ENCODE measurements at places on chromosomes 16 and 17.

- DNase-seq, result no peak
These were observed 67.7 kb upstream of the BCO1 start for GRCh38 chr16:81170824-81171223.

DNA sequence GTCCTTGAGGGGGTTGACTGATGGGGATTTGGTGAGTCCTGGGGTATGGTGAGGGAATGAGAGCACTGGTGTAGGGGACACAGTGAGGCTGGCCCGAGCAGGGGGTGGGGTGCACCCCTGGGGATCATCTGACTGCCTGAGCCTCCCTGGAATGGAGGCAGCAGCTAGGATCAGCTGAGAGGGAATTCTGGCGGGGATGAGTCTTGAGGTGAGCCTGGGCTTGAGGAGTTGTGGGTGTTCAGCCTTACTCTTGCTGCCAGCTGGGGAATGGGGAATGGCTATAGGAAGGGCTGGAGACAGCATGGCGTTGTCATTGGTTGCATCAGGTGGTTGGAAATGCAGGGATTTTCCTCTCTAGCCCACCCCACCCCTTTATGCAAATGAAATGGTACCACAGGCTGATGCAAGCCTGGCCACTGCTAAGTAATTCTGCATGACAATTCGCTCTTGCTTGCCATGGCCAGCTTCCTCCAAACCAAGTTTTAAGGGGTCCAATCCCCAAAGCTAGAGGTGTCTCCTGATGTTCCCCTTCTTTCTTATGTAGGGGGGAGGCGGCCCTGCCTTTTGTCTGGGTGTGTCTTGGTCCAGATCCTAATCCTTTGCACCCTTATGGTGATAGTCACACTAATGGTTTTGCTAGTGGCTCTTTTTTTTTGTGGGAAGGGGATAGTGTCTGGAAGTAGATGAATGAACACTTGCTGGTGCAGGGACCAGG lies 7.5 kb downstream of the NFE2L1 start:
- peak; percentile 22 for DNase-seq

GRCh38 chr16:85003725-85004586 lies 7.4 kb downstream of the ZDHHC7 start:
- no peak for DNase-seq

- DNase-seq, result no peak
These were observed 53.6 kb downstream of the ZFPM1 start for GRCh38 chr16:88506723-88507122.

DNA sequence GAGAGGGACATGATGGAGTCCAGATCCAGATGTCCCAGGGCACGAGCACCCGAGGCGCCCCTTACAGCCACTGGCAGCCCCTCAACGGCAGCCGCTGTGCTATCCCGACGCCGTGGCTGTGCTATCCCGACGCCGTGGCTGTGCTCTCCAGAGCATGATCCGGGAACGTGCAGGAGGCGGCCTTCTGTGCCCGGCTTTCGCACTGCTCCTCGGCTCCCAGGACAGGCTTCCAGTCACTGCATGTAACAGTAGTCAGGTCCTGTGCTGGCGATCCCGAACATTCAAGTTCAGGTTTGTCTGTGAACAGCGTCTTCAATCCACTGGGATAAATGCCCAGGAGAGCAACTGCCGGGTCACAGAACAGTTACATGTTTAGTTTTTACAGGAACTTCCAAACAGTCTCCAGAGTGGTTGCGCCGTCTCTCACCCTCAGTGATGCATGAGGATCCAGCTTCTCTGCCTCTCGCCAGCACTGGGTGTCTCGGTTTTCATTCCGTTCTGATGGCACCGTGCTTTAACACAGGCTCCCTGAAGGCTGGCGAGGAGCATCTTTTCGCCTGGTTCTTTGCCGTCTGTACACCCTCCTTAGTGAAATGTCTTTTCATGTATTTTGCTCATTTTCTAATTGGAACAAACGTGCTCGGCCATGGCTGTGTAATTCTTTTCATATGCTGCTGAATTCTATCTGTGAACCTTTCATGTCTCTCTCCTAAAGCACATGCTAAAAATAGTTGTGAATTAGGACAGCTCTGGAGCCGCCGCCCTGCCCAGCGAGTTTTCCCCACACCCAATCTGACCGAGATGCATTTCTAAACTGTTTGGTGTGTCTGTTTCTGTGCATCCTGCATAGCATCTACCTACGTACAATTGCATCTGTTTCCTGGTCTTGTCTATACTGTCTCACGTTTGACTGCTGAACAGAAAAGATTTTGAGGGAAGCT lies 72.6 kb upstream of the METRNL start:
- no peak for DNase-seq

DNA sequence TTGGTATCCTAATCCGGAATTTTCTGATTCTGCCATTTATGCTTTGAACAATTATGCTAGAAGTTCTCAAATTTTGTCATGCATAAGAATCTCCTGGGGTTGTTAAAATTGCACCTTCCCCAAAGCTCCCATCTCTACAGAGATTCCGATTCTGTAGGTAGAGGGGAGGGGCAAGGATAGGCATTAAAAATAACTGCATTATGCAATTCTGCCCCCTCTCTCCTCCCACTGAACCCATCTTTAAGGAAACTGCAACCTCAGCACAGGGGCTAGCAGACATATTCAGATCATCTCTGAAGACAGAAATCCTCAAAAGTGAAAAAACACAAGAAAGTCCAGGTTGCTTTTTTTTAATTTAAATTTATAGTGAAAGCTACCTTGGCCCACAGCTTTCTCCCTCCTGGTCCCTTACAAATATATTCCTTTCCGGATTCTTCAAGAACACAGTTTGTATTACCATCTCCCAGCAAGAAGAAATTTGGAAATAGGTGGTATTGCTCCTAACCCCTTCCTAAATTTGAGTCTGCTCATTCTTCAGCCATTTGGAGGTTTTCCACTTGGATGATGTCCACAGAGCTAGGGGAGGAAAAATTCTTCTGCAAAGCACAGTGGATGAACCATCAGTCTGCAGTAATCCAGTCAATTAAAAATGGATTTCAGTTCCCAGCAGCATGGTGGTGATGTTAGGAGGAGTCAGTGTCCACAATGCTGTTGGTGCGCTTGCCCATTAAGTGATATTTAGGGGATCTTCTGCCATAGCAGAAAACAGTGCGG lies 67.7 kb downstream of the RBFOX1 start:
- DNase-seq, result no peak

GRCh38 chr17:80645706-80646325 lies 101.2 kb downstream of the RPTOR start:
- no peak for DNase-seq

DNA sequence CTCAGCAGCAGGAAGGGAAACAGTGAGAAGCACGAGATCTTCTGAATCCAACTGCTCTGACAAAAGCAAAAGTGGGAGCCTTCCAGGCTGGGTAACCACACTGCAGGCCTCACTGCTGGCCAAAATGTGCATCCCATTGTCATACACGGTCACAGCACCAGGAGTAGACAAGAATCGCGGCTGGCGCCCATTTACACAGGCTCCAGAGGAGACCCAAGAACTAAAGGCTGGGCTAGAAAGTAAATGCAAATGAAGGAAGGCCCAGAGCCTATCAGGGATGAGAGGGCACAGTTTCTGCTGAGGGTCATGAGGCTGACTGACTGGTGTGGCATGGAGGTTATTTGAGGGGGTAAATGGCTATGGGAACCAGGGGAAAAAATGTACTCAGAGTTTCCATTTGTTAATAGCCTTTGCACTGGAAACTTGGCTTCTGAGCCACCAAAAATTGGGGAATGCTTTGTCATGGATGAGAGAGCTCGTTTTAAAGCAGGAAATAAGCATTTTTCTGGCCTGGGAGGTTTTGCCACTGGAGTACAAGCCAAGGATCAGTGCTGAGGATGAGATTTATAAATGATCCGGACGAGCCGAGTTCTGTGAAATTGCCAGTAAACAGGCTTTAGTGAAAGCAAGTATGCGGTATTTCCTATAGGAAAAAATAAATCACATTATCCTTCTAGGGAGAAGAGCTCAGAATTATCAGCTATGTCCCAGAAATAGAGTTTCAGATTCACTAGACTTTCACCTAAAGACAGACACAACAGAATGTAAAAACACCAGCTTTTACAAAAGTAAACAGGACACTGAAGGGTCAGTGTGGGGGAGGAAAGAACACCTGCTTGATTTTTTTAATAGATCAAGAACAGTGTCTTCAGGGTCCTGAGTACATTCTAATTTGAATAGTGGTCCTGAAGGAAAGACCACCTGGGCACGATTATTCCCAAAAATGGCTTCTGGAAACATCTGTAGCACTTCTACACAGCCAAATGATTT lies 66.9 kb upstream of the GSG1L start:
- no peak for DNase-seq

DNA sequence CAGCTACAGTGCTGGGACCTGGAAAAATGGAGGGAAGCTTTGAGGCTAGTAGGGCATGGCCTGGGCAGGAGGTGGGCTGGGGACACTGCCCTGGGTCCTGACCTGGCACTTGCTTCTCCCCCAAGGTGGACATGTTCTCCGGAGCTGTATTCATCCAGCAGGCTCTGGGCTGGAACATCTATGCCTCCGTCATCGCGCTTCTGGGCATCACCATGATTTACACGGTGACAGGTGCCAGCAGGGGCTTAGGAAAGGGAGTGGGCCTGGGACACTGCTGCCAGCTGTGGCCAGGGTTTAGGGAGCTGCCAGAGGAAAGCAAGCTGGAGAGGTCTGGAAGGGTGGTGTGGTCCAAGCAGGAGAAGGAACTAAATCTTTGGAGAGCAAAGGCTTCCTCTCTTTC lies 3.1 kb downstream of the SLC5A2 start:
- DNase-seq, result no peak

- no peak for DNase-seq
These were observed 8.4 kb upstream of the SREBF1 start for GRCh38 chr17:17845046-17845775.

DNA sequence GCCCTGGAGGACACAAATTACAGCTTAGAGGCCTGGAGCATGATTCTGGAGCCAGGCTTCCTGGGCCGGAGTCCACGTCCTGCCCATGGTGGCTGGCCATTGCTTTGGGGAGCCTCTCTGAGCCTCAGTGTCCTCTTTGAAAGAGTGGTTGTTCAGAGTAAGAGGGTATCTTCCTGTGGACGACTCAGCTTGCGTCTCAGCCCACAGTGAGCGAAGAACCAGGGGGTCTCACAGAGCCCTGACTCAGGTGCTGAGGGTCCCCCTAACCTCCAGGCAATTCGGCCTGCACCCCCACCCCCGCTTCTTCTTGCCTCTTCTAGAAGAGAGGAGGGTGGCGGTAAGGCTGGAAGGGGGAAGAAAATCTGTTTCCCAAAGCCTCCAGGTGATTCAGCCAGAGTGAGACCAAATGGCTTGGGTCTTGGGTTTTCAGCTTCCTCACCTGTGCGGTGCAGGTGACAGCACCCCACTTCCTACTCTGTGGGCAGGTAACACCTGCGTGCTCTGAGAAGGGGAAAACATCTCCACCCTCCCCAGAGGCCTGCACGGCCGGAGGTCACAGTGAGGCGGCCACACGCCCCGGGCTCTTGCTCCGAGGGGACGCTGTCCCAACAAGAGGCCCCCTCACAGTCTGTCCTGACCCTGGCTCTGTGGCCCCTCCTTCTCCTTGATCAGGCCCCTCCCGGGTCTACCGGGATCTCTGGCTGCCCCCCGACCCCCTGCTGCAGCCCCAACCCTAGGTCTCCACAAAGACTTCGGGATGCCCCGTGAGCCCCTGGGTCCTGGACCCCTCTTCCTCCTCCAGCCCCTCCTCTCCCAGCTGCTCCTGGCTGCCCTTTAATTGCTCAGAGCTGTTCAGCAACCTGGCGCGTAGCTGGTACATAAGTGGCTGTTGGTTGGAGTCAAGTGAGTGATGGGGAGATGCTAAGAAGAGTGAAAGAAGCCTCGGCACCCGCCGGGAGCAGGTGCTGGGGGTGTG lies 119.2 kb downstream of the METRNL start:
- no peak for DNase-seq
